ENCODE measurements at places on chromosomes 13 and 19.

- peak; percentile 59 for DNase-seq
Measured at GRCh38 chr19:33302974-33303790, 848 bp upstream of the CEBPA start.

GRCh38 chr13:64453831-64454230 lies 2776.3 kb downstream of the PCDH9 start:
- peak; percentile 15 for DNase-seq

DNA sequence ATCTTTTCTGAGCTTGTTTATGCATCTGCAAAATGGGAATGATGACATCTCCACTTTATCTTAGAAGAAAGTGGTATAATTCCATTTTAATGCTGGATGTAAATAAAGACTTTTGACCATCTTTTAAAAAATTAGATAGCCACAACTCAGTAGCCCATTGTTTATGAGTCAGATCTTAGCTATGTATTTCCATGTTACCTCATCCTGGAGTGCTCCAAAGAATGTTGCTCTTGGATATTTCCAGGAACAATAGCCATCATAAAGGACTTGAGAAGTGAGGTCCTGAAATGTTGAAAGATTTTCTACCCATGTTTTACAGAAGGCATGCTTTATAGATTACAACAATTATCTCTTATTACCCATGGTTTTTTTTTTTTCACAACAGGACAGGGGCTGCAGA lies 229.3 kb upstream of the EDNRB start:
- peak; percentile 89 for DNase-seq

GRCh38 chr19:18984251-18984650 lies 43.2 kb upstream of the HOMER3 start:
- DNase-seq: no peak

DNA sequence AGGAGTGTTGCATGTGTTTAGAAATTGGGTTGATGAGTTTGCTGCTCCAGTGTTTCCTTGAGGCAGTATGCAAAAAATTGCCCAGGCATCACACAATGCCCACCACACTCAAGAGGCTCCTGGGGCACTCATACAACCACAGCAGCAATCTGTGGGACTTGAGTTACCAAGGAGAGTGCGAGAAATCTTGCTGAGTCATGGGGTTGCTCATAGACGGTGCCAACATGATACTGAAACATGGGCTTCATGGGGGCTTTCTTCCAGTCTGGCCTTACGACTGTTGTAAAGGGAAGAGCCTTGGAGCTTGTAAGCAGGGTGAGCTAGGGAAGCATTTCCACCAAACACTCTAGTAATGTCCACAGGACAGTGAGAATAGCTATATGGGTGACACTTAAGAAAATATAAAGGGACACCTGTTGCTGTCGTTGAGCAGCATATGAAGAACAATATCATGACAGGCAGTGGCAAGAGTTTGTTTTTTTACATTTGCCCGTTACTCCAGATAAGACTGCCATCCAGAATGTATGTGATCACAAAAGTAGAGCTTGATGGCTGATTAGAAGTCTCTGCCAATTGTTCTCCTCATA lies 1237.4 kb downstream of the UQCRFS1 start:
- DNase-seq: no peak

GRCh38 chr19:27735314-27735713 lies 1477.6 kb downstream of the UQCRFS1 start:
- DNase-seq: no peak

DNA sequence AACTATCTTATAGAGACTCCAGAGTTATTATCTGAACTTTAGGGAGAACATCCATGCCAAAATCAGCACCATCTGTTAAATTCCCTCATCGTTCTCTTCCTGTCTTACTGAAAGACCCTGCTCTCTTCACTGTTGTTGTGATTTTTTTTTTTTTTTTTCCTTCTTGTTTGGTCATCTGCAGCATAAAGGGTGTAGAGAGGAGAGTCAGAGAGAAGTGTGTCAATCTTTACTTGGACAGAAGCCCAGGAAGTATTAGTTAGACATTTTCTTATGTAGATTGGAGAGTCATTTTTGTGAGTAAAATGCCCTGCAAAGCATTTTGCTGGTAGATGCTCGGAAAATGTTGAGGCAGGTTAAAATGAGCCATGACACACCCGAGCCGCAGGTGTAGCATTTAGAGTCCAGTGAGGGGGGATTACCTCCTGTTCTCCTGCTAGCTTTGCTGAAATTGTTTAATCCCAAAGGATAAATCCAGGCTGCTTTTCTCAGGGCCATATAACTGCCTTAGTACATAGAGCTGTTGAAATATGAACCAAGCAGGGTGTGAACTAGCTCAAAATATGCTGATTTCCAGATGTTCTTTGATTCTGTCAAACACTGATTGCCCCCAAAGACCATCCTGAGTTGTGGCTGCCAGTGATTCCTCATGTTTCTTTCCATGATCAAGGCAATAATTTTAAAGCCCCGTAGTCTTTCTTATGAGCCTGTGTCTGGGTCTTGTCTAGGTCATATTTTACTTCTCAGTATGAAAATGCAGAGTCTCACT lies 143.5 kb downstream of the DCT start:
- peak; percentile 65 for DNase-seq

All from fibroblast of skin of right biceps (primary cell).